Lung microvascular endothelial cell (primary cell): ENCODE measurements at places on chromosomes 3 and 15. TPM values are rescaled to one million over a fixed set of nuclear protein-coding genes. Genes with fewer than 3 reads are reported as not detected.

KNL1 gene
- 2.0 and 7.6 TPM in 2 replicates for total RNA-seq

CORO2B gene
- total RNA-seq, result 0.20 and 1.3 TPM in 2 replicates

CPNE9 gene
- total RNA-seq, result under 0.01 TPM in 1 of 2 replicates, not detected in the other

RTP3 gene
- not detected in 2 replicates for total RNA-seq

WDR82 gene
- 70.0 and 78.8 TPM in 2 replicates for total RNA-seq

BCL6 gene
- 1.5 and 1.8 TPM in 2 replicates for total RNA-seq

SERINC4 gene
- not detected in 2 replicates for total RNA-seq

TRPM1 gene
- 0.20 TPM in 1 of 2 replicates, not detected in the other for total RNA-seq

IQCF5 gene
- not detected in 2 replicates for total RNA-seq

CHRFAM7A gene
- total RNA-seq, result 0.60 and 2.2 TPM in 2 replicates

EXOSC7 gene
- 23.8 and 25.6 TPM in 2 replicates for total RNA-seq

DNA sequence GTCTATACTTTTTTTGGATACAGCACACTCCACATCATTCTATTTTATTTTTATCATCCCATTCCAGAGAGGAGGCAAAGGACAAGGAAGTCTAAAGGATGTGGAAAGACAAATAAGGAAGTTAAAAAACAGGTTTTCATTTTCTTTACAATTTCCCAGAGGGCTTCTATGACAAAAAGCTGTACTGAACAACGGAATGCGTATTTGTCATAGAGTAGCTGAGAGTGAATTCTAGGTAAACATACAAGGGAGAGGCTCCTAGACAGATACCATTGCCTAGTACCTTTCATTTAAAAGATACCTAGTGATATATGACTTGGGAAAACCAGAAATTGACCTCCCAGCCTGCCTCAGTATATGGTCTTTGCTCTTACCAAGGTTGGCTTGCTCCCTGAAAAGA is 341.7 kb downstream of the FHIT start:
- no peak for DNase-seq

DNA sequence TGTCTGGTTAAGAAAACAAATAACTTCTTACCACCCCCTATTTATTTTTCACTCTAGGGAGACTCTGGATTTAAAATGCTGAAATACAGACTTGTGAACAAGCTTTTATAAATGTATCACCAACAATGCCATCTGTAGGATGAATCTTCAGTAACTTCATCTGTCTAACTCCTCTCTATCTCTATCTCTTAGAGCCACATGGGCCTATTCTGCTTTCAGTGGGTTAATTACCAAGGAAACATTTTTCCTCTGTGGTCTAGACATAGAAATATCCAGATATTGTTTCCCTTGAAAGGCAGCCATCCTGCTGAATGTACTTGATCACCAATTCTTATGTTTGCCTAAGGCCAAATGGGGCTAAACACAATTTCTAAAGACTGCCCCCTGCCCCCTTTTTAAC is 167.6 kb upstream of the COL8A1 start:
- DNase-seq, result no peak

- DNase-seq, result no peak
Observed at GRCh38 chr15:48191574-48192225, at the start of gene CTXN2. CTXN2 (plus strand) TSS chr15:48191665; CDS start chr15:48201301, 9,636 bp downstream.

GRCh38 chr3:127848131-127849129 is 26.1 kb upstream of the MGLL start:
- peak; percentile 41 for DNase-seq

DNA sequence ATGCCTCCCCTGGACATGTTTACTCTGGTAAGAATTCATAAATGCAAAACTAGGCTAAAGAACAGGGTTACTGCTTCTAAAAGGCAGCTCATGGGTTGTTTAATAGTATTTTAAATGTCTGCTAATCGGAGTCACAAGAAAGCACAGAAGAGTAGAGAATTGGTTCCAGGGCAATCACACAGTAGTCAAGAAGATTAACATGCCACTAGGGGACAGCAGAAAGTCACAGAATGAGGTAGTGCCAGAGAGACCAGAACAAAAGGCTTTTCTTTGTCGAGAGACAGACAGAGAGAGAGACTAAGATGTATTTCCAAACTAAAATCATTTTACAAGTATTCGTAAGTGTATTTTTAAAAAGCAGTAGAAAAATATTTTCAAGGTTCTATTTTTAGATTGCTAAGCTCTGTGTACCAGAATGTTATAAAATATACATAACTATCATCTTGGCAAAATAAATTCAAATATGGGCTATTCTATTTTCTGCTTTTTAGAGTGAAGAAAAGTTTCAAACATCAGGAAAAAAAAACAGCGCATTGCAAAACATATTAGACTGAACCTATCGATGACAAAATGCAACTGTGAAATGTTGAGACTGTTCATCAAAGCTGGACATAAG is 78.3 kb upstream of the CDIN1 start:
- peak; percentile 83 for DNase-seq

GRCh38 chr3:11091088-11091590 is 63.2 kb upstream of the HRH1 start:
- peak; percentile 29 for DNase-seq

DNA sequence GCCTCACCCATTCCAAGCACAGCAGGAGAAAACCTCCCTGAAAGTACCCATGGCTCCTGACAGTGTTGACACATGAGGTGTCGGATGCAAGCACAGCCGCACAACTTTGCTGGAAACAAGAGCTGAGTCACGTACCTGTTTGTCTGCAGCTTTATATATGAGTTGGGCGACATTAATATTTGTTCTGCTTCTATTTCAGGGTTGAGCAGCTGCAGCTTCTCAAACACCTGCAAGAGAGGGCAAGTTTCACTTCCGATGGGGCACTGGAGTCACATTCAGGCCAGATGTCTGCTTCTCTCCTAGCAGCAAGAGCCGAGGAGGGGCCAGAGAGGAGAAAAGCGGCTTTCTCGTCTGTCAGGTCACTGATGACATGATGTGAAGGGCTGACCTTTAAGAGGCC is 88.0 kb downstream of the NUP210 start:
- DNase-seq, result no peak

- peak; percentile 78 for DNase-seq
Observed at GRCh38 chr15:28123408-28124023, 24.4 kb upstream of the OCA2 start.

- DNase-seq, result no peak
Observed at GRCh38 chr3:128315313-128315712, 151.4 kb downstream of the DNAJB8 start.

DNA sequence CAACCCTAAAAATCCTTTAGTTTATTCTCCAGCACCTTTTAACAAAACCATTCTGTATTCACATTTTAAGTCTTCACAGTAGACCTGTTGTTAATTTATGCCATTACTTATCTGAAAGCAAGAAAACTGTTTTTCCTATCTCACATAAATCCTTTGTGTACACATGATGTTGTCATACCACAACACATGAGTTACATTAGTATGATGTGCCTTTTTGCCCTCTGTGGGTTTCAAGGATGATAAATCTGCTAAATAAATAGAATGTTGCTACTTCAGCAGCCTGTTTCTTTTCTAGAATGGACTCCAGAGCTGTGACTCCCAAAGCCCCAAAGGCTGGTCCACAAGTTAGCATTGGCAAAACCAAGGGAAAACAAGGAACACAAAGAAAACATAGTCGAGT is 151.6 kb downstream of the SERPINI1 start:
- no peak for DNase-seq

DNA sequence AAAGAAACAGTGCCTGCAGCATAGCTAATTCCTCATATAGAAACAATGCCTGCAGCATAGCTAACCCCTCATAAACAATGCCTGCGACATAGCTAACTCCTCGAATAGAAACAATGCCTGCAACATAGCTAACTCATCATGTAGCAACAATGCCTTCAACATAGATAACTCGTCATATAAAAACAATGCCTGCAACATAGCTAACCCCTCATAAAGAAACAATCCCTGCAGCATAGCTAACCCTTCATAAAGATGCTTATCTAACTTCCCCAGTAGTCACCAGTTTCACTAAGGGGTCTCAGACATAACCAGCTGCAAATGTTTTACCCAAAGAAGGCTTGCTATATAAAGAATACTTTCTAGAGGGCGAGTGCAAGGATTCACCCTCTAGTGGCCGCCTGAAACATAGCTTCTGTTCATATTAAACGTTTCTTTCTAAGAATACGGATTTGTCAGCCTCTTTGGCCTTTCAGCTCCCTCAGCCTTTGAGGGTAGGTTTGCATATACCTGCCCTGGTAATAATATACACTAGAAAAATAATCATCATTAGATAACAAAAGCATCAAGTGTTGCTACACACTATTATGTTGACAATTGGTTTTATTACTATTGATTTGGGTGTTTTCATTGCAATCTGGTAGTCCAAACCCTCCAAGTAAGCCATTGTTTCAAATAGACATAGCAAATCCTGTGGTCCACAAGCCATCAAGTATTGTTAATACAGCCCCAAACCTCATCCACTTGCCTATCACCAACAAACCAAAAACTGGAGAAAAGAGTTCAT is 44.4 kb upstream of the FAN1 start:
- peak; percentile 47 for DNase-seq

DNA sequence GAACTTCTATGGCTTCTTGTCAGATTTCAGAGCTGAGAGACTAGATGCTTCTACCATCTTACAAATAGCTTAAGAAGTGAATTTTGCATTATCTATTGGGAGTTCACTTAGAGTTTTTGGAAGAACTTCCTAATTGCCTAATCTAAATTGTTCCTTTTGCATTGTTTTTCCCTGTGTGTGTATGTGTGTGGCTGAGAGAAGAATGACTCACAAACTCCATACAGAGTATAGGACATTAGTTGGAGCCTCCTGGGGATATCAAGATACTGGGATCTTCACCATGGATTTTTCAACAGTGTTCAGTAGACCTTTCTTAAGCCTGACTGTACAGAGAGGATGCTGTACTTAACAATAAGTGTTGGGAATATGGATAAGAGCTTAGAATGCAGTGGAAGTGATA is 10.9 kb downstream of the TLNRD1 start:
- peak; percentile 25 for DNase-seq

DNA sequence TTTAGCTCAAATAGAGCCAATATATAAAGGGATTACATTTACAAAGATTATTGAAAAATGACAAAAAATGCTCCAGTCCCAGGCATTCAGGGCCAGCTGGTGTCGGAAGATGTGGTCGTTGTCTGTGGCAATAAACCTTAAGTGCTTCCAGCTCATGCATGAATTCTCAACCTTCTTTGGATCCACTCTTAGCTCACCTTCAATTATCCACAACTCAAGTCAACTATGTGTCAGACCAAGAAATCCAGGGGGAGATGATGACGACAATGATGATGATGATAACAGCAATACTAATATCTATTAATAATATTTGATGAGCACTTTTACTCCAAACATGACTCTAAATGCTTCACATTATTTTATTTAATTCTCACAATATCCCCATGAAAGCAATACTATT is 53.6 kb upstream of the PXYLP1 start:
- no peak for DNase-seq

- no peak for DNase-seq
Observed at GRCh38 chr15:86854176-86854575, 774.5 kb downstream of the AGBL1 start.

DNA sequence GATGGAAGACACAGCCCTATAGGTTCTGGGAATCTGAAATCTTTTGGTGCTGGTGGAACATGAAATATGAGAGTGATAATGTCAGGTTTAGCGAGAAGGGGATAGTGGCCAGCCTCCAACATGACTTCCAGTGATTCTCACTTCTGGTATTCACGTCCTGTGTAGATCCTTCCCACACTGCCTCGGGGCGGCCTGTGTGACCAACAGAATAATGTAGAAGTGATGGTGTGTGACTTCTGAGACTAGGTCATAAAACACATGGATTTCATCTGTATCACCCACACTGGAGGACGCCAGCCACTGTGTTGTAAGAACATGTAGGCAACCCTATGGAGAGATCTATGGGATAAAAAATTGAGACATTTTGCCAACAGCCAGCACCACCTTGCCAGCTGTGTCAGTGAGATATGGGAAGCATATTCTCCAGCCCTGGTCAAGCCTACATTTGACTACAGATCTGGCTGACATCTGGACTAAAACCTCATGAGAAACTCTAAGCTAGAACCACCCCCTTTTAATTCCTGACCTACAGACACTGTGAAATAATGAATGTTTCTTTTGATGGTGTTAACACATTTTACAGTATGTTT is 25.5 kb upstream of the NUDT16 start:
- no peak for DNase-seq

DNA sequence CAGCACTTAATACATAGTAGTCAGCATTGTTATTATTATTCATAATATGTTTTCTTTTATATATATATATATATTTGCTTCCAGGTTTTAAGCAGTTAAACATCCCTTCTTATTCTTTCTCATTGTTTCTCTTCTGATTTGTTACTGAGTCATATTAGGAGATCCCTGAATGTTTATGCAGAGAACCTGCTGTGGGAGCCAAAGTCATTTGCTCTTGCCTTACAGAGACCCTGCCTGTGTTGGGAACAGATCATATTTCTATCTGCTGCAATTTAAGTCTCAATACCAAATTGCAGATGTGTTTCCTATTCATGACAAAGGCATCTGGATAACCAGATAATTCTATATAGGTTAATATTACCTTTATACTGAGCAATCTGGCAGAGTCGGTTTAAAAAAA is 323.0 kb upstream of the UMPS start:
- DNase-seq, result no peak

- DNase-seq, result no peak
Observed at GRCh38 chr3:139588450-139588849, 48.9 kb upstream of the RBP1 start.

GRCh38 chr3:193812791-193813500 is 219.9 kb downstream of the OPA1 start:
- DNase-seq, result no peak

DNA sequence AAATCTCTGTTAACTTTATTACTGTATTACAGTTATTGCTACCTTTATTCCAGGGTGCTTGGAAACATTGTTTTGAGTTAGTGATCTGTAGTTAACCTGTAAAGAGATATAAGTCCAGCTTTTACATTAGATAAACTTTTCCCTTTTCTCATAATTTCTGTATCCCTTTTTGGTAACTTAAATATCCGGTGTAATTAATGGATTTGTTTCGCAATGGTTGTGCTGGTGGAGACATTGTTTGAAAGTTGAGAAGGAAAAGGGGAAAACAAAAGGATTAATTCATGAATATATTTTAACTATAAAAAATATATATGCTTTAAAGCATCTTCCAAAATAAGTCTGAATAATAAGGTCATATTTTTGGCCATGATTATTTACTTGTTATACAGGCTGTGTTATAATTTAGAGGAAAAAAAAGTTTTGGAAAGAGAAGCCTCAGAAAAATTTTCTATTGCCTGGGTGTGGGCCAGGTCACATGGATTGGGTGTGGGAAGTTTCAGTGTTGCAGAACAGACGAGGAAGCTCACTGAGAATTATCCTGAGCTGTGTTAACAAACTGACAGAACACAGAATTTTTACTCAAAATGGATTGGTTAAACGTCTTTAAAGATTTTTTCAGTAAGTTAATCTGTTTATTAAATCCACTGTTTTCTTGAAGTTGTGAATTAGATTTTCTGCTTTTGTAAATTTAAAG is 27.7 kb upstream of the IL20RB start:
- peak; percentile 72 for DNase-seq

- DNase-seq, result no peak
Observed at GRCh38 chr3:104556372-104557078, 810.2 kb upstream of the ALCAM start.
